ENCODE measurements at places on chromosomes 12 and 14. TPM values are rescaled to one million over a fixed set of nuclear protein-coding genes. Genes with fewer than 3 reads are reported as not detected.

DNA sequence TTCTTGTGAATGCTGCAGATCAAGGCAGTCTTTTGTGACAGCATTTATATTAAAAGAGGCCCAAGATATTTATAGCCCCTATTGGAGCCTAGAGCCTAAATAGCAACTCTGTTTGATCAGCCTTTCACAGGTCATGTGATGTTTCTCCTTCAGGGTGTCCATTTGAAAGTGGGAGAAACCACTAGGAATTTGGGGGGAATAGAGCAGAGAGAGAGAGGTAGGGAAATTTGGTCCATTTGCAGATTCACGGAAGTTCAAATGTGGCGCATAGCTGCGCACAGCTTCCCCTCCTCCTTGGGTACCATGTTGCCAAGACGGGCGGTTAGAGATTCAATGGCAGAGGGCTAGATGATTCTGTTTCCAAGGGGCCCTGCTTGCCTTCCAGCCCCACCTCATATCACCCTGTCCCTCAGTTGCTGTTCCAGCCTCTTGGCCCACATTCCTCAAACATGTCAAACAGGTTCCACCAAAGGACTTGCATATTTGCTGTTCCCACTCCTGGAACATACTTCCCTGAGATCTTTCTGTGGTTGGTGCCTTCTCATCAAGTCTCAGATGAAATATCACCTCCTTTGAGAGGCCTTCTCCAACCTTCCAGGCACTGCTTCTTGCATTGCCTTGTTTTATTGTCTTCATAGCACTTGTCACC is 220.8 kb downstream of the CHST11 start:
- no peak for DNase-seq

GRCh38 chr12:57098546-57098945 is 9.6 kb downstream of the NAB2 start:
- no peak for DNase-seq

Gene KITLG
- 12.9 TPM for total RNA-seq

DNA sequence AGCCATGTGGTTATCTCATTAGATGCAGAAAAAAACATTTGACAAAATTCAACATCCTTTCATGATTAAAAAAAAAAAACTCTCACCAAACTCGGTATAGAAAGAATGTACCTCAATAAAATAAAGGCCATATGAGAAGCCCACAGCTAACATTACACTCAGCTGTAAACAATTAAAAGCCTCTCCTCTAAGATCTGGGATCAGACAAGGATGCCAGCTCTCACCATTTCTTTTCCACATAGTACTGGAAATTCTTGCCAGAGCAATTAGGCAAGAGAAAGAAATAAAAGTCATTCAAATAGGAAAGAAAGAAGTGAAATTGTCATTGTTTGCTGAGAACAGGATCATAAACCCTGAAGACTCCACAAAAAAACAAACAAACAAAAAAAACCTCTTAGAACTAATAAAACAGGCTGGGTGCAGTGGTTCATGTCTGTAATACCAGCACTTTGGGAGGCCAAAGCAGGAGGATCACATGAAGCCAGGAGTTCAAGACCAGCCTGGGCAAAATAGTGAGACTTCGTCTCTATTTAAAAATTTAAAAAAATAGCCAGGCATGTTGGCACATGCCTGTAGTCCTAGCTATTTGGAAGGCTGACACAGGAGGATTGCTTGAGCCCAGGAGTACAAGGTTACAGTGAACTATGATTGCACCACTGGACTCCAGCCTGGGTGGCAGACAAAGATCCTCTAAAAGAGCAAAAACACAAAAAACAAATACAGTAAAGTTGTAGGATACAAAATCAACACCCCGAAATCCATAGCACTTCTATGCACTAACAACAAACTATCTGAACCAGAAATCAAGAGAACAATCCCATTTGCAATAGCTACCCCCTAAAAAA is 114.4 kb downstream of the FOXA1 start:
- DNase-seq: no peak

GRCh38 chr14:51430633-51431032 is 190.6 kb downstream of the TMX1 start:
- DNase-seq: no peak

DNA sequence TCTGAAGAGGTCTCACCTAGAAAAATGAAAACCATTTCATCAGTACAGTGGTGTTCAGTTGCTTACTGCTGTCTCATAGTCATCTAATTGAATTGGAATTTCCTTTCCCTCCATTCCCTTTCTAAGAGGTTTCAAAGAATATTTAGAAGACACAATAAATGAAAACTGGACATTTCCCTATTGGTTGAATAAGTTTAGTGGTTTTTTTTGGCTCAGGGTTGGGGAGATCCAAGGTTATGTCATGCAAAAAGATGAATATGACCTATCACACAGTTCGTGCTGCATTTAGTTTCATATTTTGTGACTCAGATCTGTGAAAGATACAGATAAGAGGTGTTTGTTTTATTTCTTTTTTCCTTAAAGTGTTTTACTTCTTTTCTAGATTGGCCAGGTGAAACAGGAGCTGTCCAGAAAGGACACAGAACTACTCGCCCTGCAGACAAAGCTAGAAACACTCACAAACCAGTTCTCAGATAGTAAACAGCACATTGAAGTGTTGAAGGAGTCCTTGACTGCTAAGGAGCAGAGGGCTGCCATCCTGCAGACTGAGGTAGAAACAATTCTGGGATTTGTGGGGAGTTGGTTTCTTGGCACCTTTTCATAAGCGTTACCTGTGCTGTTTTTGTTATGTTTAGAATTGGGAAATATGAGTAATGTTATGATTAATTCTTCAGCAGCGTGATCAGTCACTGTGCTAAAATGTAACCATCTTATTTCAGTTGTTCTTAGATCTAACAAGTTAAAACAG is 124.6 kb downstream of the ERC1 start:
- DNase-seq: no peak

DNA sequence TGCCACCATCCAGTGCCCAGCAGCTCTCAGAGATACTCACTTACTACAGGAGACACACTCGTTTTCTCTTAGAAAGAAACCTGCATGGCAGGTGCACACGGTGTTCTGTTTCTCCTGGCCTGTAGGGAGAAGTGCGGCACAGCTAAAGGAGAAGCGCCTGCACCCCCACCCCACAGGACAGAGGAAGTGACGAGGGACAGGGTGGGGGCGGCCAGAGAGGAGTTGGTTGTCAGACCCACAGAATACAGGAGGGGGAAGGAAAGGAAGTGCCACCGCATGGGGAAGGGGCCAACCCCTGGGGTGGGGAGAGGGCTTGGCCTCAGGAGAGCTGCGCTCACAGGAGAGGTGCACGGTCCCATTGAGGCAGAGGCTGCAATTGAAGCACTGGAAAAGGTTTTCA is 8.8 kb downstream of the TNFRSF1A start:
- DNase-seq: no peak

Gene PPFIBP1
- 111 TPM for total RNA-seq

DNA sequence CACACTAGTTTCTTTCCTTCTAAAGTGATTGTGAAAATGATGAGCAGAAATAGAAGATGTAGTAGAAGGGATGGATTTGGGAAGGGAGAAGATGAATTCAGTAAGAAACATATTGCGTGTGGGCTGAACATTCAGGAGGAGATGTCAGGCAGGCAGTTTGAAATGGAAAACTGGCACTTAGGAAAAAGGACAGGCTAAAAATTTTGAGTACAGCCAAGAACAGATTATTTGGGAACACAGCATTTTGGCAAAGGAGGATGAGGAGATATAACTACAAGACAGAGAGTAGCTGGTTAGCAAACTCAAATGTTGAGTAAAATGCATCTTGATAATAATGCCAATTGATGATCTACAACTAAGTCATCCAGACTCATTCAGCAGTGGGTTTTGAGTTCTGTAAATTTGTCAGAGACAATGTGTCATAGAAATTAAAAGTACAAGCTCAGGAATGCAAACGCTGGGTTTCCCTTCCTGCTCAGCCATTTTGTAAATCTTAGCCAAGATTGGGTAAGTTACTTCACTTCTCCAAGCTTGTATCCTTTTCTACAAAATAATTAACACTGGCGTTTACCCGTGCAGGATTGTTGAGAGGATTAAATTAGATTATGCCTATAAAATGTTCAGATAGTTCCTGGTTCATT is 255.0 kb downstream of the NAV3 start:
- DNase-seq: no peak

Gene LRIG3
- total RNA-seq: 57.9 TPM

- no peak for DNase-seq
Measured at GRCh38 chr12:72681028-72681427, 408.9 kb downstream of the TRHDE start.

DNA sequence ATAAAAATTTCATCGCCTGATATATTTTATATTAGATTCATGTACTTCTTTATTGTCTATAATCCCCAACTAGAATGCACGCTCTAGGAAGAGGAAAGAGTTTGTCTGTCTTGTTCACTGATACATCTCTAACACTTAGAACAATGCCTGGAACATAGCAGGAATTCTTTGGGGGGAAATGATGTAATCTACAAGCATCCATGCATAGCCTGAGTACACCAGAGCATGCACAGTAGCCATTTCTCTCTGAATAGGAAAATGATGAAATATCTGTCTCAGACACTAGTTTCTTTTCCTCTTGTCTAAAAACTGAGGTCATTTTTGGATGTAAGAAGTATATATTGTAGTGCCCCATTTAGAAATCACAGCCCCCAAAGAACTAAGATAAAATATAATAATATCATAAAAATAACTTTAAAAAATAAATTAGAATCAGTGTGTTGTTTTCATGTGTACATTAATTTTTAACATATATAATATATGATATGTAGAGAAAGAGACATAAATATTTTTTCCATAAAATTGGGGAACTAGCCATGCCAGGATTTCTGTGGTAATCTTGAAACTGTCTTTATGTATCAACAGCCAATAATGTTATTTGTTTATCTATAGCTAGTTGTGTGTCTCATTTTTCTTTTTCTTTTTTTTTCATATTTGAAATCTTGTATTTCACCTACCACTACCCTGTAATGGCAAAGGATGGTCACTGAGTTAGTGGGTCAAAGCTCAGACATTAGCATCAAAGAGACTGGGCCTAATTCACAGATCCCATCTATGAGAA is 155.6 kb upstream of the TMCC3 start:
- peak; percentile 90 for DNase-seq

Gene ST8SIA1
- 0.14 TPM for total RNA-seq

GRCh38 chr14:24138396-24139271 is 2.6 kb downstream of the PSME1 start:
- no peak for DNase-seq

Gene E2F7
- total RNA-seq: 34.2 TPM

- DNase-seq: no peak
Measured at GRCh38 chr14:50383618-50384225, 13.0 kb downstream of the CDKL1 start.

Gene TSHR
- total RNA-seq: not detected

DNA sequence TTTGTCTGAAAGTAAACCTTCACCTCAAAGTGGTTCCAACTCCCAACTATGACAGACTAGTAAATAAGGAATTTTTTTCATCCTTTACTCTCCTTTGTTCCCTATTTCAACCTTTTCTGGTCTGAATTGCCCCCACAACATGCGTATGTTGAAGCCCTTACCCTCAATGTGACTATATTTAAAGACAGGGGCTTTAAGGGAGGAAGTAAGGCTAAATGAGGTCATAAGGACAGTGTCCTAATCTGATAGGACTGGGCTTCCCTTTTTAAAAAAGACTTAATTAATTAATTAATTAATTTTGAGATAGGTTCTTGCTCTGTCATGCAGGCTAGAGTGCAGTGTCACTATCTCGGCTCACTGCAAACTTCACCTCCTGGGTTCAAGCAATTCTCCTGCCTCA is 86.3 kb downstream of the VCPKMT start:
- no peak for DNase-seq

GRCh38 chr12:92108651-92109050 is 37.0 kb downstream of the BTG1 start:
- no peak for DNase-seq
